Islet precursor cell (in vitro differentiated cells): ENCODE measurements at places on chromosomes 2 and 18.

- no peak for DNase-seq
Measured at GRCh38 chr2:218218268-218219185, 1.5 kb downstream of the ARPC2 start.

- DNase-seq, result no peak
Measured at GRCh38 chr18:59909289-59910036, 9.7 kb downstream of the PMAIP1 start.

- no peak for DNase-seq
Measured at GRCh38 chr2:48320742-48321141, 209.2 kb upstream of the STON1 start.

DNA sequence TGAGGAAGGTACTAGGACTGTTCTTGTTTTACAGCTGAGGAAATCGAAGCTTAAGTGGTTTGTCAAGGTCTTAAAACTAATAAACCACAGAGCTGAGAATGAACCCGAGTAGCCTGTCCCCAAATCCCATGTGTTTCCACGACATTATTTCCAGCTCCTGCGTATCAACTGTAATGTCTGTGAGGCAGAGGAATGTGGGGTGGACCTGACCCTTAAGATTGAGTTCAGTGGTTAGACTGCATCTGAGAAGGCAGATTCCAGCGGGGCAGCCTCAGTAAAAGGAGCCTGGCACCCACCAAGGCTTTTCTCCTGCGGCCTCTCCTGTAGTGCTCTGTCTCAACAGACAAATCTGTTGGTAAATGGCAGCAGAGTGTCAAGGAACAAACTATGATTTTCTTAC is 81.9 kb upstream of the TMEM178A start:
- no peak for DNase-seq

DNA sequence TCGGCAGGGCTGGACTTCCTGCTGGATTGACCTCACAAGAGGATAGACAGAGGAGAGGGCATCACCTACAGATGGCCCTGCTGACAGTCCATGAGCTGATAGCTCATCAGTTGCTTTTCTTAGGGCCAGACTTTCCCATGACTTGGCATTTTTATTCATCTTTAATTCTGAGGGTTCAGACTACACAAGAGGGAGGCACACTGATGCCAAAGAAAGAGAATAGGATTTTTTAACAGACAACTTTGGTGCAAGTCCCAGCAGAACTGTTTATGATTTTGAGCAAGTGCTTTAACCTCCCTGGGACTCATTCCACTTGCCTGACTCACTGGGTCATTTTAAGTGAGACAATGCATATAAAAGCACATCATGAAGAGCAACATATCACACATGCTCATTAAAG is 299.2 kb downstream of the INSIG2 start:
- no peak for DNase-seq

GRCh38 chr2:88628571-88628939 is 1.3 kb upstream of the EIF2AK3 start:
- DNase-seq, result no peak

DNA sequence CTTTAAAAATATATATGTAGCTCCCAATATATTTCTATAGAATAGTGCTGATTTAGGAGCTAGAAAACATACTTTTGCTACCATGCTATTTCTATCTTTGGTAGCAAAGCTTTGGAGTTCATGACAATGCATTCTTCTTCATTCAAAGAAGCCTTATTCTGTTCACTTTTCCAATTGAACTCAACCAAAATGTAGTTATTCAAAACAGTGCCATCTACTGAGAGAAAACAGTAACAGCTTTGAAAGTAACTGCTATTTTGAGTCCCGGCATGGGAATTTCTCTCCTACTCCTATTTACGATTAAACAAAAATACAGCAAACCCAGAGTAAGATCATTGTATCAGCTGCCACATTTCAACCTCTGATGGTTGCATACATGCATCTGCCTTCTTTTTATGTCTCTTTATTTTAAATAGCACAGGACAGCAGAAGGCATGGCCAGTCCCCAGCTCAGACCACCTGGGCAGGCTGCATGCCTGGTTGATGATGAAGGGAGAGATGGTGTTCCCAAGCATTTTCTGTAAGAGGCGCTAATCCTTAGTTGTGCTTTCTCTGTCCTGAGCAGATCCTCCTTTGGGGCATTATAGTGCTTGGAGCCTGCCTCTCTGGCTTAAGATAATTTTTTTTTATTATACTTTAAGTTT is 69.7 kb upstream of the SULT1C3 start:
- DNase-seq, result no peak

DNA sequence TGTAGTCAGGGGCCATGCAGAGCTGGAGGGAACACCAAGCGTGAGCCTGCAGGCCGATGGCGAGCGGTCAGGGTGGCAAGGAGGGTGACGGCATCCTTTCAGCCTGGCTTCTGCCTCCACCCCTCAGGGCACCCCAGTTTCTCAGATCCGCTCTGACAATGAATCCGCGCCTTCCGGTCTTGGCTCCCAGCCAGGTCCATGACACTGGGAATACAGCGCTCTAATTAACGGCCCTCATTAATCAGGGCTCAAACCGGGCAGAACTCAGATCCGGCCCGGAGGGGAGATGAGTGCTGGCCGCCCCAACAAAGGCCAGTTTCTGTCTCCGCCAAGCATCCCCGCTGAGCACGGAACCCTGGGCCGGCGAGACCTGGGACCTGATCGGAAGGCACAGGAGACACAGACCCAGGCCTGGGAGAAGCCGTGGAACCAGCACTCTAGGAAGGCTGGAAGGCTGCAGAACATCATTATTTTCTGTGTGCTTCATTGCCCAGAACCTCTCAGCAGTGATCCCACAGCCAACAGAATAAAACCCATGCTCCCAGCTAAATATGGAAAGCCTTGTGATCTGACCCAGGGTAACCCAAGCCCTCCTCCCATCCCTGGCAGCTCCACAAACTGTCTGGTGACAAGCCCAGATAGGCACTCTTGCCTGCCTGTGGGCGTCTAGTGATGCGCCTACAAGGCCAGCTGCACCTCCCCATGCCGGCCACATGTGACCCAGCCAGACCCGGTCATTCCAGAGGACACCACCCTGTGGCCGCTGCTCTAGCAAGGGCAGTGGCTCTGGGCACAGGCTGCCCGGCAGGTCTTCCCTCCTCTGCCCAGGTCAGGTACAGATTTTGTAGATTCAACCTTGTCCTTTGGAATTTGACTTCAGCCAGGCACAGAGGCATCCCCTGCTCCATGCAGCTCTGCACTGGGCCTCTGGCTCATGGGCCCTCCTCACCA is 438.7 kb upstream of the MYT1L start:
- no peak for DNase-seq

GRCh38 chr18:73947180-73947921 is 200.3 kb downstream of the FBXO15 start:
- DNase-seq, result no peak

GRCh38 chr2:208489687-208490086 is 83.1 kb downstream of the PTH2R start:
- no peak for DNase-seq

DNA sequence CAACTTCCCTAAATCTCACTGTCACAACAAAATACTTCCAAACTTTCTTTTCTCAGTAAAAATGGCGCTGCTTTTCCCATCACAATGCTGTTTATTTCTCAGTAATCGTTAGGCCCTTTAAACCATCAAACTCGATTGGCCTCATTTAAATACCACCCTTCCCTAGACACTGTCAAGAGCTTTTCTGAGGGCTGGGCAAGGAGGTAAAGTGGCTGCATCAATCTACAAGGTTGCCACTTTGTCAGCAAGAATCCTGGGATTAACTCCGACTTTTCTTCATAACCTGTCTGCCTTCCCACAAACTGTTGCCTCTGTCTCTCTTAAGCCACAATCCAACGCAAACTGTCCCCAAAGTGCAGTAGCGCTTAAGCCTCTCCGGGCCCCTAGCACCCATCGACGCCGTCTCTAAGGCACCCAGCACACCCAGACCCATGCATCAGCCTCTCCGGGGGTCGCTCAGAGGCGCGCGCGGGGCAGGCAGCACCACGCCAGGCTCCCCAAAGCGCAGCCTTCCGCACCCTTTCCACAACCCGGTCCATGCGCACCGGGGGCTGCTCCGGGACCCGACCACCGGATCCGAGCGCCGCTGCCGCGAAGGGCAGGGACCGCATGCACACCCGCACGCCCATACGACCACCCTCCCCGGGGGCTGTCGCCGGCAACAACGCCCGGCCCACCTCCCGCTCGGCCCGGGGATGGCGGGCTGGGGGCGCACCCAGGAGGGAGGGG is 683 bp downstream of the MBOAT2 start:
- no peak for DNase-seq

DNA sequence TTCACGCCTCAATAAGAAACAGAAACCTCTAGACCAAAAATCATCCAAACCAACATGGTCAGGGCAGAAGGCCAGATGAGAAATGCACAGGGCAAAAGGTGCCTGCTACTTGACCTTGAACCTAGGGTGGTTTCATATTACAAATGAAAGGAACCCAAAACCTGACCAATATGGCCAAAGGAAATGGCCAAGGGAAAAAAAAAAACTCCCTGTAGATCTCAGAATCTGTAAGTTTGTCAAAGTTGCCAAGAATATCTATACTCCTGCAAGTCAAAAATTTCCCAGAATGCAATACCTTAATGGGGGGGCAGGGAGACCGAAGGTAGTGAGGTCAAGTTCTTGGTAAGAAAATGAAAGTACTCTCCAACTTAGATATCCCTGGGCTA is 47.2 kb downstream of the HIBCH start:
- DNase-seq, result no peak

- DNase-seq, result no peak
Measured at GRCh38 chr2:181172676-181173075, 192.3 kb downstream of the UBE2E3 start.

DNA sequence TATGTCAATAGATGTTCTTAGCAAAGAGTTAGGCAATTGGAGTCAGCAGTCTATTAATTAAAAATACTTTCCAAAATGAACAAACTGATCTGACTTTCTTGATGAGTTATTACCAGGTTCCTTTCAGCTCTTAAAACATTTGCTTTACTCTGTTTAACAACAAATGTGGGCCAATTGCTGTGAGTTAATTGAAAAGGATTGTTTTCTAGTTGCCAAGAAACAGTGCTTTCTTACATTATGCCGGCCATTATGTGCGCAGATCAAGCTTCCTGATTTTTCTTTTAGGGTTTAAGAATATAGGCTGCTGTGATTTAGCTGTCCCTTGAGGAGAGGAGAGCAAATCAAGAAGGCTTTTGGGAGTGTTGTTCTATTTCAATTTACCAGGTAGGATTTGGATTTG is 50.5 kb upstream of the ITPRID2 start:
- DNase-seq, result no peak

DNA sequence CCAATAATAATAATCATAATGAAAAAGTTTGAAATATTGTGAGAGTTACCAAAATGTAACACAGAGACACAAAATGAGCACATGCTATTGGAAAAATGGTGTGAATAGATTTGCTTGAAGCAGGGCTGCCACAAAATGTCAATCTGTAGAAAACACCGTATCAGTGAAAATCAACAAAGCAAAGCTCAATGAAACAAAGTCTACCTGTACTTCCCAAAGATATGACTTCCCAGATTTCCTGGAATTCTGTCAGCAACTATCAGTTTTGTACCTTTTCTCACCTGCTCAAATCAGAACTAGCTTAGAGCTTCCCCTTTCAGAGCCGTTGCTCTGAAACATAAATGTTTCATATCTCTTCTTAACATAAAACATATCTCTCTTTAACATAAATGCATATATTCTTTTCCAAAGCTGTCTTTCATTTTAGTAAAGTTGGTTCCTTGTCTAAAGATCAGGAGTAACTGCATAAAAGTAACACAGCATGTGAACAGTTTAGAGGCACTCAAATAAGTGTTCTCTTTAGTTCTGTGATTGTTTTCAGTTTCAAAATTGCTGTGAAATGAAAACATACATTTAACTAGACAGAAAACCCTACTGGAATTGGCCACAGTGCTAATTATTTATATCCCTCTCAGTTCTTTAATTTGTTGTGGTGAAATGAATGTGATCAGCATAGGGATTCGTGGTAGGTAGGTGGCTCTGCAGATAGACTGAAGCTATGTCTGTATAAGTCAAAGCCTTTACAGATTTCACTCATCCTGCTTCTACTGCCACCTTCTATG is 262.5 kb downstream of the KCNJ3 start:
- no peak for DNase-seq

DNA sequence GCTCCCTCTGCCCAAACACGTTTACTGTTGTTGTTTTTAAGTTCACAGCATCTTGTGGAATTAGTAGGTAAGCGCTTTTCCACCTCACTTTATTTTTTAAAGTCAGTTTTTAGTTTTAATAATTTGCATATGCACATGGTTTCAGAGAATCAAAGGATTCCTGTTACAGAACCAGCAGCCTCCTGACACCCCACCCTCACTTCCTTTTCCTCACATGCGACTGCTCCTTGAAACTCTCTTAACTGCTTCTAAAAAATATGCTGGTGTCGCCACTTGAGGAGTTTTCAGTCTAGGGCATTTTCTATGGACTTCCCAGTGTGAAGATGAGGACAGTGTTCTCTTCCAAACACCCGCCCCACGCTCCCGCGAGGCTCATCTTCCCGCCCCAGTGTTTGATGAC is 14.4 kb downstream of the TMEM37 start:
- no peak for DNase-seq

- no peak for DNase-seq
Measured at GRCh38 chr18:13309031-13309747, 90.6 kb downstream of the LDLRAD4 start.

DNA sequence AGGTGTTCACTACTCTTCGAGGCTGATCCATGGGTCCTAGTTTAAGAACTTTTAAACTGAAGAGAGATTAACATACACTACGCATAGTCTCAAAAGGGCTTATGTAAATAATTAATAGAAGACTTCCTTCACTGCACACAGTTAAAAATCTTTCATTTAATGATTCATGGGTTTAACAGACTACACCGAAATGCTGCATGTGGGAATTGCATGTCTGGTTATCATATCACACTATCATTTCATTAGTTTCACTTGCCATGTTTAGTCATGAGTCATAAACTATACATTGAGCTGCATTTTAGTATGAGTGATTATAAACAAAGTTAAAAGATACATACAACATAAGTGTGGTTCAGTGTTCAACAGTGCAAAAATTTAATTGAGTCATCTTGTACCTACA is 31.2 kb downstream of the GLS start:
- no peak for DNase-seq

- DNase-seq, result no peak
Measured at GRCh38 chr2:118403658-118404451, 315.6 kb downstream of the INSIG2 start.

GRCh38 chr2:71665168-71666093 is 212.1 kb downstream of the DYSF start:
- peak; percentile 34 for DNase-seq

DNA sequence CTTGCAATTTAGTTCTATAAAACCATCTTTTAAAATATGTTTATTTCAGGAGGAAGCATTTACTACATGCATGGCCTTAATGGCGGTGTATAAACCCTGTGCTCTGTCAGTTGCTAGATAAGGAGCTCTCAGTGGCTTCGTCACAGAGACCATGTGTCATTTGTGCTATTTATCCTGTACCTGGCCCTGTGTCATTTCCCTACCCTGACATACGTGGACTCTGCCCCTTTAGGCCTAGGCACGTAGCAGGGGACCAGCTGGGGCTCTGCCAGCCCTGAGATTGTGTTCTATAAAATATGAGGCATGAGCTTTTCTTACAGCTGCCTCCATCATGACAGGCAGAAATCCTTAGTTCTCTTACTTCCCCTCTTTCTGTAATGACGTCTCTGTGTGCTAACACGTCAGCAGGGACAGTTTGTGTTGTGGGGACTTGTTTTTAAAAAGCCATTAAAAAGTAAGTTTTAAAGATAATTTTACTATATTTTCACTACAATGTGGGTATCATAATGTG is 88.0 kb downstream of the ITGB1BP1 start:
- no peak for DNase-seq

- DNase-seq, result no peak
Measured at GRCh38 chr18:378079-378478, 110.2 kb upstream of the THOC1 start.

- no peak for DNase-seq
Measured at GRCh38 chr18:79784965-79785770, 12.6 kb upstream of the KCNG2 start.
